ENCODE measurements at places on chromosomes 4 and X. TPM values are rescaled to one million over a fixed set of nuclear protein-coding genes. Genes with fewer than 3 reads are reported as not detected.
A peak's percentile ranks its signal among the peaks of the same experiment; 100 is the strongest.

The QDPR gene
- 15.9 TPM for total RNA-seq

- no peak overlapping the region for H3K4me3 ChIP-seq
- H3K36me3 ChIP-seq = no peaks in the 10 kb centered on the region
- H3K27ac ChIP-seq = no peak overlapping the region
- no peaks in the 10 kb centered on the region for H3K27me3 ChIP-seq
These were observed 121.6 kb upstream of the IGFBP7 start for GRCh38 chr4:57231781-57232180.

GRCh38 chr4:20456407-20456806 lies 204.7 kb downstream of the SLIT2 start:
- H3K27me3 ChIP-seq = no peaks in the 10 kb centered on the region
- no peak for DNase-seq
- no peak overlapping the region for H3K4me3 ChIP-seq

DNA sequence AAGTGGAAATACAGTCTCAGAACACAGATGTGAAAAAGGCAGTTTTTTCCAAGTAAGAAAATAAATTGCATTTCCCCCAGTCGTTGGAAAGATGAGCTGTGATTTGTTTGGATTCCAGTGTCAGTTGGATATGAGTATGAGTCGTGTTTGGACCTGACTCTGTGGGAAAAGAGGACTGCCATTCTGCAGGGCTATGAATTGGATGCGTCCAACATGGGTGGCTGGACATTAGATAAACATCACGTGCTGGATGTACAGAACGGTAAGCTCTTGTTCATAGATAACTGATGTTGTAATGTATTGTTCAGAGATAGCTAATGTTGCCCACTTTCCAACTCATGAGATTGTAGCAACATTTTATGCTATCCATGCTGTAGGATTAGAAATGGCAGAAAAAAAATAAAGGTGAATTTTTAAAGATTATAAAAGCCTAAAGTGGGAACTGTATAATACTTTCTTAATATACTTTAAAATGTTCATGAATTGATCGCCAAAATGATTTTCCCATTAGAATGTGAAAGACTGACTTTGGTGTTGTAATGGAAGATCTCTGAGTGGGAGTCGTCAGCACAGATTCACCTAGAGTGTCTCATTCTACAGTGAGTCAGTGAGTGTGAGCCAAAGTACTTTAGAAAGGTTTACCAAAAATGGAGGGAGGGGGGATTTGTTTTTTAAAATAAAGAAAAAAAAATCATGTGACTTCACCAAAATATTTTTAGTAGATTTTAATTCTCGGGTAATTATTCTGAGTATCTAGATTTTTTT lies 178.7 kb downstream of the DCTD start:
- no peaks in the 10 kb centered on the region for H3K4me1 ChIP-seq
- H3K27me3 ChIP-seq = no peaks in the 10 kb centered on the region
- H3K4me3 ChIP-seq = no peak overlapping the region
- no peak for DNase-seq
- no peak overlapping the region for H3K27ac ChIP-seq
- H3K36me3 ChIP-seq = no peaks in the 10 kb centered on the region

DNA sequence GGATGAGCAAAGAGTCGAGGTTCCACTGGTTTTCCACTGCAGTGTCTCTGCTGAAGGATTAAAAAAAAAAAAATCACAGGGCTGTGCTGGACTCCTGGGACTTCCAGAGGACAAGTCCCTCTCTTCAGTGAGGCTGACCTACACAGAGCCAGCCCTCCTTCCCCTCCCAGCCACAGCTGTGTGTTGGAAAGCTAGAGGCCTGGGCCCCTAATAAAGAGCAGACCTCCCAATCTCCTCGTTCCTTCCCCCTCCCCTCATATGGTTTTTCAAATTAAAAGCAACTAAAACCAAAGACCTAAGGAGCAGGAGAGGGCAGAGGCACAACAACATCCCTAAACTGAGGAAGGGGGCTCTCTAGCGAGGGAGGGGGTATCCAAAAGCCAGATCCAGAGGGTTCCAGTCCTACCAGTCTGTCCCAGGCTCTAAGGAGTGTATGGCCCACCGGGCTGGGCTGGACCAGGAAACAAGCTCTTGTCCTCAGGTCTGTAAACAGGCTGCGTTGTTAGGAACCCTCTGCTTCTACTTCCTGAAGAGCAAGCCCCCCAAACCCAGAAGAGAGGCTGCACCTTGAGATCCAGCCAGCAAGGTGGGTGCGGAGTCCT lies 4.0 kb upstream of the PDGFRA start:
- H3K4me3 ChIP-seq = peak overlapping the region; percentile 47
- peaks cover 8% of the 10 kb centered on the region for H3K4me1 ChIP-seq
- peak overlapping the region; percentile 59 for H3K27ac ChIP-seq
- no peaks in the 10 kb centered on the region for H3K36me3 ChIP-seq
- peaks cover 37% of the 10 kb centered on the region for H3K27me3 ChIP-seq
- DNase-seq = no peak

- H3K27ac ChIP-seq = no peak overlapping the region
- no peaks in the 10 kb centered on the region for H3K4me1 ChIP-seq
- H3K36me3 ChIP-seq = no peaks in the 10 kb centered on the region
- no peak for DNase-seq
- H3K27me3 ChIP-seq = no peaks in the 10 kb centered on the region
- H3K4me3 ChIP-seq = no peak overlapping the region
These were observed 1003.7 kb upstream of the SLIT2 start for GRCh38 chr4:19248023-19248422.

GRCh38 chr4:162943263-162943662 lies 223.4 kb downstream of the NAF1 start:
- DNase-seq = no peak
- H3K27ac ChIP-seq = no peak overlapping the region
- no peaks in the 10 kb centered on the region for H3K27me3 ChIP-seq

DNA sequence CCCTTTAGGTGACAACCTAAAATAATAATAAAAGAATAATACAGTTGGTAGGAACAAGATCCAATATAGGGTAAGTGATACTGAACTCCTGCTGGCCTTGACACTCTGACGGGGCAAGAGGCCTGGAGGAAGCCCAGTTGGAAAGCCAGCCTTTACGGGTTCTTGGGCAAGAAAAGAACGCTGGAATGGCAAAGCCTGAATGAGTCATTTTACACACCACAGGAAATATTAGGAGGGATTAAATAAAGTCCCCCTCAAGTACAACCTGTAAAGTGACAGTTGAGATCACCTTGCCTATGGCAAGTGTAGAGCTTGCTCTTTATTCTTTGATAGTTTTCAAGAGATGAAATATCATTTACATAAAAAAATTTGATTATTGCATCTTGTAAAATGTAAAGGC lies 244.5 kb upstream of the TLL1 start:
- no peaks in the 10 kb centered on the region for H3K27me3 ChIP-seq
- no peak for DNase-seq
- H3K4me3 ChIP-seq = no peak overlapping the region
- no peaks in the 10 kb centered on the region for H3K4me1 ChIP-seq
- H3K27ac ChIP-seq = no peak overlapping the region

DNA sequence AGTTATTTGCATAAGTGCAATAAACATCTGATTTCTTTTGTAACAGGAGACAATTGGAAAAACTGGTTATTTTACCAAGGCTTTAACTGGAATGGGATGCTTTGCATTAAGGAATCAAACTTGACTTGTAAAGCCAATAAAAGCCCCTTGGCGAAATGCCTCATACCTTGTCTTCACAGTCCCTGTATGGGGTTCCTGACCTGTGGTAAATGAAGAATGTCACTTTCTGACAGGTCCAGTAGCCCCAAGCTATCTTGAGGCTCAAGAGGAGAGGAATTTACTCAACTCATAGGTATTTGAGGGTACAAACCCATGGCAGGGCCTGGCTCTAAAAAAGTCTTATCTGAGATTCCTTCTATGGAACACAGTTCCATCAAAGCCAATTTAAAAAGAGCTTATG lies 78.0 kb downstream of the ACOX3 start:
- no peak overlapping the region for H3K4me3 ChIP-seq
- H3K27ac ChIP-seq = no peak overlapping the region
- no peak for DNase-seq
- peaks cover 16% of the 10 kb centered on the region for H3K36me3 ChIP-seq
- no peaks in the 10 kb centered on the region for H3K27me3 ChIP-seq

GRCh38 chr4:54924891-54925290 lies 200.5 kb downstream of the KDR start:
- H3K4me3 ChIP-seq = no peak overlapping the region
- no peak for DNase-seq
- no peaks in the 10 kb centered on the region for H3K36me3 ChIP-seq
- no peaks in the 10 kb centered on the region for H3K27me3 ChIP-seq

GRCh38 chrX:129933700-129934099 lies 27.7 kb downstream of the UTP14A start:
- no peaks in the 10 kb centered on the region for H3K27me3 ChIP-seq
- H3K36me3 ChIP-seq = no peaks in the 10 kb centered on the region
- no peak overlapping the region for H3K27ac ChIP-seq
- no peak overlapping the region for H3K4me3 ChIP-seq

DNA sequence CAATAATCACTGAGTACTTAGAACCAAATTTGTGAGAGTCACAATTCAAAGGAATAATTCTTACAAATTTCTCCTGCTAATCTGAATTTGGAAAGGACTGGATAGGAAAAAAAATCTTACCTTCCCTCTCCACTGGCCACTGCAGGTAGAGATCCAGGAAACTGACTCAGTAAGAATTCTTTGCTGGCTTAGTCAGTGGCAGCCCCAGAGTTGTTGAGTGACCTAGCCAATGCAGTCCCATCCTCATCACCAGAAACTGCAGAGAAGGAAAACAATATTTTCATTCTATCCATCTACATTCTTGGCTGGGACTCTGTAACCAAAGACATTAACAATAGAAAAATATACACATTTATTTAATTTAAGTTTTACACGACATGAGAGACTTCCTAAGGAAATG lies 572.0 kb downstream of the ADGRL3 start:
- H3K36me3 ChIP-seq = no peaks in the 10 kb centered on the region
- H3K4me1 ChIP-seq = no peaks in the 10 kb centered on the region
- no peak overlapping the region for H3K27ac ChIP-seq
- no peak for DNase-seq
- no peaks in the 10 kb centered on the region for H3K27me3 ChIP-seq

- H3K4me3 ChIP-seq = no peak overlapping the region
- DNase-seq = no peak
- H3K4me1 ChIP-seq = no peaks in the 10 kb centered on the region
- no peak overlapping the region for H3K27ac ChIP-seq
These were observed 85.4 kb downstream of the TIGD2 start for GRCh38 chr4:89196745-89197144.

The SLC7A11 gene
- total RNA-seq = 0.88 TPM

DNA sequence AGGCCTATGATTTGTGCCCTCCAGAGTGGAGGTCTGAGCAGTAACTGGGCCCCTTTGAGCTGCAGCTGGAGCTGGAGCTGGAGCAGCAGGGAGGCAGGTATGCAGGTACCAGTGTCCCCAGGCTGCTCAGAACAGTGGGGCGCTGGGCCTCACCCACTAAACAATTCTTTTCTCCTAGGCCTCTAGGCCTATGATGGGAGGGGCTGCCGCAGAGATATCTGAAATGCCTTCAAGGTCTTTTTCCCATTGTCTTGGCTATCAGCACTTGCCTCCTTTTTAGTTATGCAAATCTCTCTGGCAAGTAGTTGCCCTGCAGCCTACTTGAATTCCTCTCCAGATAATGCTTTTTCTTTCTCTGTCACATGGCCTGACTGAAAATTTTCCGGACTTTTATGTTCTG lies 79.7 kb upstream of the OTUD4 start:
- no peak overlapping the region for H3K27ac ChIP-seq
- DNase-seq = no peak
- no peaks in the 10 kb centered on the region for H3K36me3 ChIP-seq
- H3K27me3 ChIP-seq = no peaks in the 10 kb centered on the region

DNA sequence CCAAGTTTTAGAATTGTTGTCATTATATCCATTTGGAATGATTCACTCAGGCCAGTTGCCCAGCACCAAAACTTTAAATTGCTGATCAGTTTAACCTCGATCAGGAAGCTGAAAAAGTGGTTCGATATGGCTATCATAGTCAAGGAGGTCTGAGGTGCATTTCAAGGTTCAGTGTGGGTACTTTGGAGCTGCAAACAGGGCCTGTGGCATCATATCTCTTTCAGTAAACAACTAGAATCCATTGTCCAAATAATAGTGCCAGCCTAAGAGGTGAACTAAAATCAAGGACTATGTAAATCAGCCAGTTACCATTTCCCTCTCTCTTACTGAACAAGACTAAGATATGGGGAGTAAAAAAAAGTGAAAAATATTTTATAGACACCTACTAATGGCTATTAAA lies 14.2 kb downstream of the TMEM47 start:
- no peaks in the 10 kb centered on the region for H3K4me1 ChIP-seq
- no peaks in the 10 kb centered on the region for H3K36me3 ChIP-seq
- no peak overlapping the region for H3K4me3 ChIP-seq
- DNase-seq = no peak
- H3K27ac ChIP-seq = no peak overlapping the region

The STS gene
- total RNA-seq = 5.3 TPM

DNA sequence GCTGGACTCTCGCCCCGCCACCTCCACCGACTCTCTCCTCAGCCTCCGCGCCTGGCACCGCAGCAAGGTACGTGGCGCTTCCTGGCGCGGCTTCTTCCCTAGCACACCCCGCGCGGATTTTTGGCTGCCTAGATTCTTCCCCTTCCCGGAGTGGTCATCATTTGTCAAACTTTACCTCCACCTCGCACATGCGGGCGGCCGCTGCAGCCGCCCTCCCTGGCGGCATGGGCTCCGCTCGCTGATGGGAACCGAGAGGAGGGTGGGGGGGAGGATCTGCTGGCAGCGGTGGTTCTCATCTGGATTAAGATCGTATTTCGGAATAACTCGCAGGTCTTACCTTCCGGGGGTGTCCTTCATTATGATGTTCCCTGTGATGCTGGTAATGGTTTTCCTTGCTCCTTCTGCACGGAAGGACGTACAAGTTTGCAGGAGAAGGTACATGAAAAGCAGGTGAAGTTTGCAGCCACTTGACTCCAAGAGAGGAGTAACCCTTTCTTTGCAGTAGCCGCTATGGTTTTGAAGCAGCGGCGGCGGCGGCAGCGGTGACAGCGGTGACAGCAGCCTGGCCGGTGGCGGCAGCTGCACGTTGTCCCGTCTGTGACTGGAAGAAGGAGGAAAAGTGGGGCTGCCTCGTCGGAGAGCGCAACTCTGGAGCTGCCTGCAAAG lies 2183.9 kb upstream of the TENM3 start:
- H3K4me3 ChIP-seq = peak overlapping the region; percentile 35
- H3K36me3 ChIP-seq = no peaks in the 10 kb centered on the region
- H3K4me1 ChIP-seq = no peaks in the 10 kb centered on the region
- H3K27me3 ChIP-seq = no peaks in the 10 kb centered on the region
- peak; percentile 55 for DNase-seq

DNA sequence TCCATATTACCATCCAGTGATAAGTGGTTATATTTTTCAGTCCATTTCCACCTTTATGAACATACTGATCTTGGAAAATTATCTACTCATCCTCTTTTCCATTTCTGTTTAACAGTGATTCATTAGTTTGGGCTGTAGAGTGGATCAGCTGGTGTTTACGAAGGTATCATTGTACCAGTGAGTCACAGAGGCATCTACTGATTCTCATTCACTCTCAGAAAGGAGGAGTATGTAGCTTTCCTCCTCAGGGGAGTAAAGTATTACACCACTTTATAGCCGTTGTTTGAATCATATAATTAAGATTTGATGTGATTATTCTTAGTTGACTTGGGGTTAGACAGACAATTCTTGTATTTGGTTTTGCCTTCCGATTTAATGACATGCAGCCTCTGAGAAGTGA lies 74.7 kb downstream of the GALNT7 start:
- H3K36me3 ChIP-seq = no peaks in the 10 kb centered on the region
- no peaks in the 10 kb centered on the region for H3K27me3 ChIP-seq
- DNase-seq = no peak
- H3K27ac ChIP-seq = no peak overlapping the region
- no peaks in the 10 kb centered on the region for H3K4me1 ChIP-seq
